Stimulated activated CD4-positive, alpha-beta T cell treated with anti-CD3 and anti-CD28 coated beads, Interleukin-4, amount 100 ng/mL, for 1 hour (primary cell): ENCODE measurements at places on chromosomes 5 and 9.

DNA sequence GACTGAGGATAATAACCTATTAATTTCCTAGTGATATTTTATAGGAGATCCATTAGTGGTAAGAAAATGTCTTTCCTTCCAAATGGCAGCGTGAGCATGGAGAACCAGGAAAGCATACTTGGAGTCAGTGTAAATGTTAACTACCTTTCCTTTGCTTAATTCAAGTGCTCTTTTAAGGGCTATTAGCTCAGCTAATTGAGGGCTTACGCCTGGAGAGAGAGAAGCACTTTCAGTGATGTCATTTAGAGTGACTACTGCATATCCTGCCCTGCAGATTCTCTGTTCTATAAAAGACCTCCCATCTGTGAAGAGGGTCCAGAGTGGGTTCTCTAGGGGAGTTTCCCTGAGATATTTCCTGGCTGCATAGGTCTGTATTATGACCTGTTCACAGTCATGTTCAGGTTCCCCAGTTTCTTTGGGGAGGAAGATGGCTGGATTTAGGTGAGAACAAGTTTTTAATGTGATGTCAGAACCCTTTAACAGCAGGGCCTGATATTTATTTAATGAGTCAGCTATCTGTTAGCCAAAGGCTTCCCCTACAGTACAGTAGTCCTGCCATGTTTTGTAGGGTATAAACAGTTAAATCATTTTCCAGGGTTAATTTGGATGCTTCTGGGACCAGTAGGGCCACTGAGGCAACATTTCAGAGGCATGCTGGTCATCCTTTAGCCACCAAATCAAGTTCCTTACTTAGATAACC, 89.6 kb downstream of the TRIM36 start:
- no peak for DNase-seq

- DNase-seq: no peak
Observed at GRCh38 chr5:139862313-139862712, 66.7 kb downstream of the PSD2 start.

DNA sequence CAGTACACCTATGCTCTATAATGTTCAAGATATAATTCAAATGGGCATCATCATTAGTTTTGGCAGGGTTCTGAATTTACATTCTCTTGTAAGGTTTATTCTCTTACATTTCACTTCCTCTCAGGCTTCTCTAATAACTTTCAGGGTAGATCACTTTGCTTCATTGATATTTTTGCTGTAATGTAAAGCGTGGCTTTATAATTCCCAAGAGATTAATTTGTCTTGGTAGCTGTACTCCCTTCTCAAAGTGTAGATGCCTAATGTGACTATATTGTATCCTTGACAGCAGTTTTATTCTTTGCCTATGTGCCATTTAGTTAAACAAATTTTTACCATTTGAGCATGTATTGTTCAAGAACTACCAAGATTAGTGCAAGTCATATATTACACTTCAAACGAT, 889.1 kb downstream of the TAF11L14 start:
- DNase-seq: no peak

GRCh38 chr5:133063965-133064364, 12.2 kb downstream of the HSPA4 start:
- DNase-seq: no peak

DNA sequence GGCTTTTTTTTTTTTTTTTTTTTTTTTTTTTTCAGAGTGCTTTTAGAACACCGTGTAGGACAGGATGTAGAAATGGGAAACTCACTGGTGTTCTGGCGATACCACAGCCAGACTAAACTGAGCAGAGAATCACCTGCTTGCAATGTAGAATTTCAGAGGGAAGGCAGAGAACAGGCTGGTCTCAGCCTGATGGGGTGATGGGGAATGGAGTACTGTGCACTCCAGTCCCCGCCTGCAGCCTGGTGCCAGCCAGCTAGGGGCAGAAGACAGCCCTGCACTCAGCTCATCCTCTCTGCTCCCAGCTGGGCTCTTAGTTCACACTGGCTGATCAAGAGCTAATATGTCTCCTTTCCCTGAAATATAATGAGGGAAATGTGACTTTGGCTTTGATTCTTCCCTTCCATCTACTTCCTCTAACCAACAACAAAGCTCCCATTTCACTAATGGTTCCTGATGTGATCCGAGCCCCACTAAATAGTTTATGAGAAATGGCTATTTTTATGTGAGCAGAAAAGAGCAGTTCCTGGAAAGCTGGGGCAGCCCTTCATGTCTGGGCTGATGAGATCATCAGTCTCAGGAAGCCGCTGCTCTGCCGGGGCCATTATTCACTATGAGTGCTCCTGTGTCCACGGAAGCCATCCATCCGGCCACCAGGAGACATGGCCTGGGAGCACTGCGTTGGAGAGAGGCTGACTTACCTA, 209.7 kb downstream of the GADD45G start:
- DNase-seq: no peak

GRCh38 chr5:59104400-59105127, 521.7 kb downstream of the RAB3C start:
- no peak for DNase-seq

- no peak for DNase-seq
Observed at GRCh38 chr9:33447799-33448553, 583 bp upstream of the AQP3 start.

- no peak for DNase-seq
Observed at GRCh38 chr5:106393276-106393675, 1277.5 kb downstream of the EFNA5 start.
